Regular cardiac myocyte (primary cell): ENCODE measurements at places on chromosomes 6 and 20. TPM values are rescaled to one million over a fixed set of nuclear protein-coding genes. Genes with fewer than 3 reads are reported as not detected.

VWA7 gene
- under 0.01 TPM in 1 of 2 replicates, not detected in the other for total RNA-seq

KCNS1 gene
- total RNA-seq: 0.58 and 2.0 TPM in 2 replicates

BPIFA1 gene
- not detected in 2 replicates for total RNA-seq

GSTA2 gene
- not detected in 2 replicates for total RNA-seq

SOX18 gene
- under 0.01 and 0.19 TPM in 2 replicates for total RNA-seq
